Left ventricle myocardium superior (tissue), 1 donor: ENCODE measurements at places on chromosomes 13 and 19. TPM values are rescaled to one million over a fixed set of nuclear protein-coding genes. Genes with fewer than 3 reads are reported as not detected.

PABPC3 gene
- total RNA-seq, result 0.07 TPM

ZNF582 gene
- 5.5 TPM for total RNA-seq

ZNF613 gene
- total RNA-seq, result 4.2 TPM

CEACAM3 gene
- total RNA-seq, result 0.32 TPM

FFAR2 gene
- 0.27 TPM for total RNA-seq

JAK3 gene
- total RNA-seq, result 1.5 TPM

ZNF333 gene
- total RNA-seq, result 7.3 TPM

TFDP1 gene
- 45.1 TPM for total RNA-seq

DNA sequence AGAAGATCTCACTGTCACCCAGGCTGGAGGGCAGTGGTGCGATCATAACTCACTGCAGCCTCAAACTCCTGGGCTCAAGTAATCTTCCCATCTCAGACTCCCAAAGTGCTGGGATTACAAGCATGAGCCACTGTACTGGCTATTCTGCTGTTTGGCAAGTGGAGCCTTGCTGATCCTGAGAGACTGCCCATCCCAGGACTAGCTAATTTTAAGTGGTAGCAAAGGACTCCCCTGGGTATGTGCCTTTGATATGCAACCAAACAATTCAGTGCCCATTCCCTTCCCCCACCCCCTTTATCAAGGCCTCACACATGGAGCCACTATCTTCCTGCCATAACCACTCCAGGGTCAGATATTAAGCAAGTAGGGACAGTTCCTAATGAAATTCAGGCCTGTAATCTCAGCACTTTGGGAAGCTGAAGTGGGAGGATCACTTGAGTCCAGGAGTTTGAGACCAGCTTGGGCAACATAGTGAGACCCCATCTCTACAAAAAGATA is 17.0 kb upstream of the ZNF460 start:
- DNase-seq, result no peak

- peak; percentile 90 for DNase-seq
Observed at GRCh38 chr19:38233740-38234251, 9.8 kb upstream of the DPF1 start.

GRCh38 chr13:43116242-43116641 is 92.9 kb downstream of the DNAJC15 start:
- no peak for DNase-seq

DNA sequence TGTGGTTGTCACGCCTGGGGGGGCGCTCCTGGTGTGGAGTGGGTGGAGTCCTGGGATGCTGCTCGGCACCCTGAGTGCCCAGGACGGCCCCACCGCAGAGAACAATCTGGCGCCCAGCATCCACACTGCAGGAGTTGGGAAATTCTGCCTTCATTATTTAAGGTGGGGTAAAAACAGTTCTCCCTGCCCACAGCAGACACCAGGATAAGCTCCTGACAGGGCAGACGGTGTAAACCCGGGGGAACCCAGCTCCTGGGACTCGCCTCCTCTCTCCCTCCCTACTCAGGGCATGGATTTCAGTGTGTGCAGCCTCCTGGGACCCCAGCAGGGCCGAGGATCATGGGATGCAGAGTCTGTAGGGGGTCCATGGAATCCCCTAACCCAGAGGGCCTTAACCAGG is 7.7 kb upstream of the WDR18 start:
- no peak for DNase-seq

GRCh38 chr13:36129539-36129938 is 1.6 kb downstream of the DCLK1 start:
- DNase-seq, result no peak

DNA sequence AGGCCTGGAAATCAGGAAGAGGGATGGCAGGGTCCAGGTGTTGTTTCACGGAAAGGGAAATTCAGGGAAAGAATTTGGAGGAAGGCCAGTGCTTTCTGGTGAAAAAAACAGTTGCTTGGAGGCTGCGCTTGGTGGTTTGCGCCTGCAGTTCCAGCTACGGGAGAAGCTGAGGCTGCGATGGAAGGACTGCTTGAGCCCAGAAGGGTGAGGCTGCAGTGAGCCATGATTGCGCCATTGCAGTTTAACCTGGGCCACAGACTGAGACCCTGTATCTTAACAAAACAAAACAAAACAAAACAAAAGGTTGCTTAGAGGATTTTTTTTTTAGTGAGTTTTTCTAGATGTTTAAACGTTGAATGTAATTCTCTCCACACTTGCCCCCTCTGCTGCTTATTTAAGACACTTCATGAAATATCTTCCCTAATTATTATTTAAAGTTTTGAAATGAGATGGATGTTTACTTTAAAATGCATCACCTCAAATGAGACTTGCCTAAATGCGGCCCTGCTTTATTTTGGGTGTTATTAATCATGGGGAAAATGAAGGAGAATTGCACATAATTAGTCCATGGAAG is 75.4 kb upstream of the TRPC4 start:
- DNase-seq, result no peak

DNA sequence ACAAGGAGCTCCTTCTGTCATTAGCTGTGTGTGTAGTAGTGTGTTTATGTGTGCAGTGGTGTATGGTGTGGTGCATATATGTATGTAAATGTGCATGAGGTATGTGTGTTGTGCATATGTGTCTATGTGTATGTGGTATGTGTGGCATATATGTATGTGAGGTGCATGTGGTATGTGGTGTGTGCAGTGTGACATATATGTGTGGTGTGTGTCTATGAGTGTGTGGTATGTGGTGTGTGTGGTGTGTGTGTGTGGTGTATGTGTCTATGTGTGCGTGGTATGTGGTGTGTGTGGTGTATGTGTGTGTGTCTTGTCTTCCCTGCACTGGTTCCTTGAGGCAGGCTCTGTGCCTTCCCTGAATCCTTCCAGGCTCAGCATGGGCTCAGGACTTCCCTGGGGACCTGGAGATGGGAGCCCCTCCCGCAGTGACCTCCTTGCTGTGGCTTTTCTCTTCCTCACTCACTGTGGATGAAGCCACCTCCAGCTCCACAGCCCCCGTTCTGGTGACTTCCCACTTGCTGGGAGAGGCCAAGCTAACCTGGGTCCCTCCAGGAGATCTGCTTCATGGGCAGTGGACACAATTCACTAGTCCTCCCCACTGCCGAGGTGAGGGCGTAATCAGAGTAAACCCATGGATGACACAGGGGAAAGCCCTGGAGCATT is 64.2 kb downstream of the CCDC70 start:
- no peak for DNase-seq

DNA sequence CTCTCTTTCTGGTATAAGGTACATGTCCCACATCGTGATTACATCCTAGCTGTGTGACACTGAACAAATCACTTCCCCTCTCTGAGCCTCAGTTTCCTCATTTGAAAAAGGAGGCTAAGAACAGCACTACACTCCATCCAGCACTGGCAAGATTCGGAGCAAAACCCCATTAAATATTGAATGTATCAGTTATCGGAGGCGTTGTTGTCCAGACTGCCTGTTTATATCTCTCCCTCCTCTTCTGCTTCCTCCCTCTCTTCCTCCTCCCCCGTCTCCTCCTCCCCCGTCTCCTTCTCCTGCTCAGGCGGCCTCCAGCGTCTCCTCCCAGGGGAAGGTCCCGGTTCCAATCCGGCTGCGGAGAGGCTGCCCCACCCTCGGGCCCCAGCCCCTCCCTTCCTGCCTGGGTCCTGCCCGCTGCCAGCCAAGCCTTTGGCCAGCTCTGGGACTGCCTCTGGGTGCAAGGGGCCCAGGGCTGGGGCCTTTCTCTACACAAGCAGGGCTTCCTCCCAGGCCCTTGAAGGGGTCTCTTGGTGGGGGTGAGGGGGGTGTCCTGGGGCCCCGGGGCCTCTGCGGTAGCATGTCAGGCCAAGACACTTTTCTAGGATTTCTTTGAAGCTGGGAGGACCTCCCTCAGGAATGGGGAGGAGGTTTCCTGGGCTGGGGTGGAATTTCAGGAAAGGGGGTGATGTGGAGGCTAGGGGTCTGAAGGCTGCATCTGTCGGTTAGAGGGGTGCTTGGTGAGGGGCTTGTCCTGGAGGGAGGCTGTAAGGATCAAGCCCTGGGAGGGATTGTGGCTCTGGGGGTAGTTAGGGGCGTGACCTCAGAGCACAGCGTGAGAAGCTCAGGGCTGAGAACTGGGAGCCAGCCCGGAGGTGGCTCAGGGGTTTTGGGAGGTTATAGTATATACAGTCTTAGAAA is 1.9 kb downstream of the RRAS start:
- peak; percentile 93 for DNase-seq

DNA sequence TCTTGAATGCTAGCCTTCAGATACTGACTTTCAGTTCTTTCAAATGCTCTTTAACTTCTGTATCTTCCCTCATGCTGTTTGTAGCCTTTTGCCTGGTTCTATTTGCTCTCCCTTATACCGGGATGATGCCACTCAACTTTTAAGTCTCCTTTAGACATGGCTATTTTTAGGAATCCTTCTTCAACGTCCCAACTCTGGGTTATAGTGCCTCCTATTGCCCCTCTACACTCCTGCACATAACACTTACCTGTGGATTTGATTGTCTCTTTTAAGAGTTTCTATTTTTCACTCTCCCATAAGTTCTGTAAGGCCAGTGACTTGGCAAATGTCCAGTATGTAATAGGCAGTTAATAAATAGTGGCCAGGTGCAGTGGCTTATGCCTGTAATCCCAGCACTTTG is 343.0 kb downstream of the KLF5 start:
- no peak for DNase-seq

DNA sequence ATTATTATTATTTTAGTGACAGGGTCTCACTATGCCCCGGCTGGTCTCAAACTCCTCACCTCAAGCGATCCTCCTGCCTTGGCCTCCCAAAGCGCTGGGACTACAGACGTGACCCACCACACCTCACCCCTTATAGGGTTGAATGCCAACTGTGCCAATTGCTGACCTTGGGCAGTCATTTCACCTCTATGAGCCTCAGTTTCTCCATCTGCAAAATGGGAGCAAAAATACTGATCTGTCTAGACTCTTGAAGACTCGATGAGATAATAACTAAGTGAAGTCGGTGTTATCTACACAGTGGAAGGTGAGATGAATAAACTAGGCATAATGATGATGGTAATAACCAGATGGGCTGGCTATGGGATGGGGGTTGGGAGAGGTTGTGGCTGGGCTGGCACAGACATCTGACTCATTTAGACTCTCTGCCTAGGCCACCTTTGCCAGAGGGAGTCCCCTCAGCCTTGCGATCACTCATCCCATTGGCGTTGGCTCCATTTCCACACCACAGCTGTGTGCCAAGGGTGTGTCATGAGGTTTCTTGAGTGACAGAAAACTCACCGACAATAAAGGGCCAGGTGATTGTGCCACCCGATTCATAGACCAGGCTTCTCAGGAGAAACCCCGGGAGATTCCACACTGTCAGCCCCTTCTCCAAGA is at the start of gene CASP14:
CASP14 (plus strand) TSS at position 596 of the 657 bp plus-strand sequence. CDS start 2,772 bp downstream, outside the sequence.
- DNase-seq, result no peak

- DNase-seq, result no peak
Observed at GRCh38 chr19:45934551-45935230, 20.1 kb upstream of the NANOS2 start.

GRCh38 chr13:89465366-89465765 is 1794.2 kb downstream of the SLITRK5 start:
- no peak for DNase-seq

DNA sequence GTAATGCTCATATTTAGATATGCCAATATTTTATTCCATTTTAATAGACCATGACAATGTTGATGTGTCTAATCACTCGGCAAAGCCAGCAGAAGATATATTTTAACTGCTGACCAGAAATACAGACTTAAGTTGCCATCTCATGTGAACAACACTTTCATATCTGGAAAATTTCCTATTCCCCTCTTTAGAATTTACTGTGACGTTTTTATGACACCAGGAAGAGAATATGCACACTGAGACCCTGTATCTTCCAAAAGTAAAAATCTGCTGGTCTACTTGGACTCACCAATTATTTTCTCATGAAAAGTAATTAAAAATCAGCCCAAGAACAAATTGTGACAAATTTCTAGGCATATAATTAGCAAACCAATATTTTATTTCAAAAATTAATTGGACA is 2.1 kb downstream of the PROSER1 start:
- no peak for DNase-seq

DNA sequence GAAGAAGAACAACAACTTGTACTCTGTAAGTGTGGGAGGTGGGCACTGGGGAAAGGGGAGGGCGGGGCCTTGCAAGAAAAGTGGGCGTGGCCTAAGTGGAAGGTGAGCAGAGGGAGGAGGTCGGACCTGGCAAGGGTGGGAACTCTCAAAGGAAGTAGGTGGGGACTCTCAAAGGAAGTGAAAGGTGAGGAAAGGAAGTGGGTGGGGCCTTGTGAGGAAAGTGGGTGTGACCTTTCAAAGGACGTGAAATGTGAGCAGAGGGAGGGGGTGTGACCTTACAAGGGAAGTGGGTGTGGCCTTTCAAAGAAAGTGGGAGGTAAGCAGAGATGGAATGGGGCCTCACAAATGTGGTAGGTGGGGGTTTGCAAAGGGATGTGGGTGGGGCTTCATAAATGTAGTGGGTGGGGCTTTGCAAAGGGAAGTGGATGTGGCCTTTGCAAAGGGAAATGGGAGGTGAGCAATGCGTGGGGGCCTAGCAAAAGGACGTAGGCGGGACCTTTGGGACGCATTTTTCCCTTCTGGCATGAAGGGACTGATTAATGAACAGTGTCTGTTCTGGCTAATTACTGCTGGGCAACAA is 25.9 kb downstream of the ACSBG2 start:
- no peak for DNase-seq

- no peak for DNase-seq
Observed at GRCh38 chr19:48735031-48735615, 5.3 kb downstream of the RASIP1 start.

DNA sequence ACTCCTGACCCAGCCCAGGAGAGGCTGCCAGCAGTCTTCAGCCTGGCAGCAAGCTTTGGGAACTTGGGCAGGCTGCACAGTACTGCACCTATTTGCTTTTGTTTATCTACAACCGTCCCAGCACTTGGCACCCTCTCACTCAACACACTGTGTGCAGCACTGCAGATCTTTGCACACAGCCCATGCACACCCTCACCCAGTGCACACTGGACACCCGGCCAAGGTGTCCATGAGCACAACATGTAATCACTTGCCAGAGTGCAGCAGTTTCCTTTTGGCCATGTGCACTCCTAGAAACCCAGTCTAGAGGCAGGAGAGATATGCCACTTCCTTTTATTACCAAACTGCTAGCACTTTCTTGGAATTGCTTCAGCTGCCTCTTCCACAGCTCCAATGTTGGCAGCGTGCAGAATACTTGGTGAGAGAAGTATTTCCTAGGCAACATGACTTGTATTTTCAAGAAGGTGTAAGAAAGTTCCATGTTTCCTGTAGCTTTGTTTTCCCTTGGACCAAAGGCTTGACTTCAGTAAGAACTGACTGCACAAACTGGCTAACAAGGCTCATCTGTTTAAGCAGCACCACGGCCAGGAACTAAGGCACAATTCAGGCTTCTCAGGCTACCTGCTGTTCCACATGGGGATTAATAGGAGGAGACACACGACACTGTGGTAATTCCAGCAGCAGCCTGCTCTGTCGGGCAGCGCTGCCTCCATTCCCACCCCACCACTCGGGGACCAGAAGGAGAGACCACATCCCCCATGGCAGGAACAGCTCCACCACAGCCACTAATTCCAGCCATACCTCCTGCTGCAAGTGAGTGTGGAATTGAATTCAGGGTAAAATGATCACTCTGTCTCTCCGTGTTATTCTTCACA is 15.3 kb downstream of the ATP7B start:
- DNase-seq, result peak; percentile 65
